ENCODE measurements at places on chromosomes 16 and 17.

GRCh38 chr16:78925083-78925767 lies 675.3 kb downstream of the MAF start:
- DNase-seq = peak; percentile 28

GRCh38 chr17:30228011-30228410 lies 7.5 kb downstream of the SLC6A4 start:
- DNase-seq = no peak

GRCh38 chr17:48678141-48678971 lies 44.0 kb downstream of the PRAC1 start:
- DNase-seq = peak; percentile 62

- DNase-seq = no peak
These were observed 19.4 kb downstream of the RARA start for GRCh38 chr17:40328386-40328766.

GRCh38 chr16:86396422-86396821 lies 113.9 kb upstream of the FOXF1 start:
- DNase-seq = no peak

- DNase-seq = no peak
These were observed 4.2 kb downstream of the GIT1 start for GRCh38 chr17:29585080-29585751.

- no peak for DNase-seq
These were observed 112.9 kb downstream of the SEC14L1 start for GRCh38 chr17:77253611-77254051.

- no peak for DNase-seq
These were observed 97.8 kb downstream of the MYH11 start for GRCh38 chr16:15759070-15759469.

DNA sequence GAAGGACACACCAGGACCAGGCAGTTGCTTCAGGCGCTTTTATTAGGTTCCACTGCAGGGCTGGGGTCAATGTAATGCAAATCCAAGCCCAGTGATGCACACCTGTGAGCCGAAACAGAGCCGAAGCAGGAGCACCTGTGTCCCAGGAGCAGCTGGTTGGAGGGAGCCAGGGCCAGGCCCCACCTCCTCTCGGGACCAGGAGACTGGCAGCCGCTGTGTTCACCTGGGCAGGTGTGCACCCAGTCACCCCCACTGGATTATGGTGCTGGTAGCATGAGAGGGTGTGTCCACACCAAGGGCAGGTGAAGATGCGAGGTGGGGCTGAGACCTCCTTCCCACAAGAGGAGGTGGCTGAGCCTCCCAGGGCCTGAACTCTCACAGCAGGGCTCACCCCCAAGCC lies 4.7 kb upstream of the FAAP100 start:
- DNase-seq = no peak

- no peak for DNase-seq
These were observed 108.8 kb upstream of the HSBP1 start for GRCh38 chr16:83698964-83699363.
